ENCODE measurements at places on chromosomes 12 and 14. TPM values are rescaled to one million over a fixed set of nuclear protein-coding genes. Genes with fewer than 3 reads are reported as not detected.

The RAPGEF3 gene
- 11.4 TPM for total RNA-seq

The KRT4 gene
- not detected for total RNA-seq

The SLC7A8 gene
- total RNA-seq: 48.9 TPM

The MGAT4C gene
- total RNA-seq: 1.8 TPM

The DLK1 gene
- total RNA-seq: 219 TPM

The TMPRSS12 gene
- not detected for total RNA-seq

The FOS gene
- total RNA-seq: 14.0 TPM

The LHX5 gene
- 0.73 TPM for total RNA-seq

The EGLN3 gene
- total RNA-seq: 13.0 TPM

The FGF6 gene
- not detected for total RNA-seq

The TBX3 gene
- 88.1 TPM for total RNA-seq

The SLC38A4 gene
- total RNA-seq: not detected

DNA sequence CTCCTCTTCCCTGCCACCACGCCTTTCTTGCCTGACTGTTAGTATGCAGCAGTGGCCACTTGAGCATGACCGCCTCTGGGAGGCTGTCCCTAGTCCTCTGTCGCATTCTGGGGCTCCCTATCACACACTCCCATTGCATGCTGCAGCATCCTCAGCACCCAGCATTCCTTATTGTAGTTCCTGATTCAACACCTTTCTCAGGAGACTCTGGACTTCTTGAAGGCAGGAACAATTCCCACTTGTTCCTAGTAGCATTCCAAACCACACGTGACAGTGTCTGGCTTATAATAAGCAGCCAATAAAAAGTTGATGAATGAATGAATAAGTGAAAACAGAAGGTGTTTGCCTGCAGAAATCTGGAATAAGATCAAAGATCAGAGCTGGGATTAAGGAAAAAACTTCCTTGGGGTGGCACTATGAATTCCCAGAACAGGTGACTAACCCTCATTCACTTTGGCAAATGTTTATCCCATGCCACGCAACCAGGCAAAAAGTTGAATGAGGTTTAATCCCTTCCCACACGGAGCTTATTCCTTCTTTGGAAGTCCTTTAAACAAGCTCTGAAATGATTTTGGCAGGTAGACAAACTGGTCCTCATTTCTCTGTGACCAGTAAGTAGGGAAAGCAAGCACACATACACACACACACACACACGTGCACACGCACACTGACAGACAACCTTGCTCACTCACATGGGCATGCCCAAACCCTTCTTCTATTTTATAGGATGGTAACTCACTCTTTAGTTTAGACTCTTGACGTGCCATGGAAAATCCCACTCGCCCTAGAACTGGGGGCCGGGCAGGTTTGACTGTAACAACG is 26.5 kb downstream of the NTF3 start:
- H3K4me3 ChIP-seq: no peak overlapping the region
- no peak for DNase-seq
- no peak overlapping the region for H3K27ac ChIP-seq
- H3K36me3 ChIP-seq: no peaks in the 10 kb centered on the region
- H3K27me3 ChIP-seq: no peaks in the 10 kb centered on the region
- no peaks in the 10 kb centered on the region for H3K4me1 ChIP-seq

DNA sequence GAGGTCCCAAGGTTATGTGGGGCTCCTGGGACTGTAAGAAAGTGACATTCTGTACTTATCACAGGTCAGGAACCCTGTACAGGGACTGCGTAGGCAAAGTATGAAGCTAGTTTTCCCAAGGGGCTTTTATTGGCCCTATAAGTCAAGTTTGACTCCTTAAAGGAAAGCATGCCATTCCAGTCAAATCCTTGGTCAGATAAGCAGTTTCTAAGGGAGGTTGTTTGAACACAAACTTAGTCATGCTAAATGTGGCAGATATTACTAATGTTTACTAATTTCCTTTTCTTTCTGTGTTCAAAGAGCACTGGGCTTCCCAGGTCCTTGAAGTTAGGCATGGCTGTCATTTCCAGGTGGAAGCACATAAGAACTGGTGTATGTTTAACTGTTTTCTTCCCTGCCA is 472.4 kb downstream of the ATP23 start:
- no peak overlapping the region for H3K27ac ChIP-seq
- H3K4me1 ChIP-seq: peaks cover 24% of the 10 kb centered on the region
- H3K4me3 ChIP-seq: no peak overlapping the region
- H3K27me3 ChIP-seq: no peaks in the 10 kb centered on the region

GRCh38 chr12:96107236-96107635 is 71.8 kb upstream of the LTA4H start:
- H3K27me3 ChIP-seq: no peaks in the 10 kb centered on the region
- no peak overlapping the region for H3K27ac ChIP-seq
- H3K4me3 ChIP-seq: no peak overlapping the region
- H3K4me1 ChIP-seq: no peaks in the 10 kb centered on the region
- H3K36me3 ChIP-seq: no peaks in the 10 kb centered on the region

DNA sequence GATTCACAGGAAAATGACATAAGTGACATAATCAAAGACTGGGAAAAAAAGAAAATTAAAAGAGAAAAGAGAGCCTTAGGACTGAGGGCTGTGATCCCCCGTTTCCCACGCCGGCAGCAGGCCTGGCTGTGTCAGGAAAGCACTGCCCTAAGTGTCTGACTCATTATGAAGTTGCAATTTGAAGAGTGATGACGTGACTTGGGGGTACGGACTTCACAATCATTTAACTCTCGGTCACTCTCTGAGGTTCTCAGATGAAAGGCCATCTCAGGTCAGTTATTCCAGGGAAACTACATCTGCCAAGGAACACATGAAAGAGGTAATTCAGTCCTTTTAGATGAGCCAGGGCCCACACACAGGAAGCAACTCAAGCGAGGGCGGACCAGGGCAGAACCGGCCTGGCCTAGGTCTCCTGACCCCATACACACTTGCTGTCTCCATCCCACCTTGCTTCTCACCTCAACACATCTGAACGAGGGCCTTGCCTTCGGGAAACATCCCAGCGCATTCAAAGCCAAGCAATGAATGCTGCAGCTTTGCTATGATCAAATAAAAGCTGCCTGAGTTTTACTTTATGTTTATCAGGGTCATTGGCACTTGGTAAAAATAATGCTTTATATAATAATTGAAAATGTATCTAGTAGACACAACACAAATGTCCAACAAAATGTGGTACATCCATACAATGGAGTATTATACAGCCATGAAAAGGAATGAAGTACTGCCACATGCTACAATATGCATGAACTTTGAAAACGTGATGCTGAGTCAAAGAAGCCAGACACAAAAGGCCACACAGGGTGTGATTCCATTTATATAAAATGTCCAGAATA is 2.7 kb downstream of the SSH1 start:
- H3K27me3 ChIP-seq: no peaks in the 10 kb centered on the region
- peak overlapping the region; percentile 99 for H3K4me3 ChIP-seq
- no peak for DNase-seq
- no peak overlapping the region for H3K27ac ChIP-seq
- peaks cover 4% of the 10 kb centered on the region for H3K4me1 ChIP-seq

- no peaks in the 10 kb centered on the region for H3K4me1 ChIP-seq
- H3K4me3 ChIP-seq: no peak overlapping the region
- H3K27ac ChIP-seq: no peak overlapping the region
- peaks cover 11% of the 10 kb centered on the region for H3K27me3 ChIP-seq
Measured at GRCh38 chr14:104868060-104868740, 3.1 kb downstream of the CEP170B start.

GRCh38 chr14:28608443-28608842 is 158.1 kb upstream of the FOXG1 start:
- H3K27me3 ChIP-seq: peaks cover 11% of the 10 kb centered on the region
- no peaks in the 10 kb centered on the region for H3K4me1 ChIP-seq
- H3K4me3 ChIP-seq: no peak overlapping the region
- no peak for DNase-seq
- H3K36me3 ChIP-seq: no peaks in the 10 kb centered on the region
- H3K27ac ChIP-seq: peak overlapping the region; percentile 81

- DNase-seq: no peak
- H3K36me3 ChIP-seq: peaks cover 21% of the 10 kb centered on the region
- no peaks in the 10 kb centered on the region for H3K27me3 ChIP-seq
- peaks cover 6% of the 10 kb centered on the region for H3K4me1 ChIP-seq
- H3K4me3 ChIP-seq: peak overlapping the region; percentile 31
- no peak overlapping the region for H3K27ac ChIP-seq
Measured at GRCh38 chr14:32085845-32086383, 8.8 kb downstream of the ARHGAP5 start.

DNA sequence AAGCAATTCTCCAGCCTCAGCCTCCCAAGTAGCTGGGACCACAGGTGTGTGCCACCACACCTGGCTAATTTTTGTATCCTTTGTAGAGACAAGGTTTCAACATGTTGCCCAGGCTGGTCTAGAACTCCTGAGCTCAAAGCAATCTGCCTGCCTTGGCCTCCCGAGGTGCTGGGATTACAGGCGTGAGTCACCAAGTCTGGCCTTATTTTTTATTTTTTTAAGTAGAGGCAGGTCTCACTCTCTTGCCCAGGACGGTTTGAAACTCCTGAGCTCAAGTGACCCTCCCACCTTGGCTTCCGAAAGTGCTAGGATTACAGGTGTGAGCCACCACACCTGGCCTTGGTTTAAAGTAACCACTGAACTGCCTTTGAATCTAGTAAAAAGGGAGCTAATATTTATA is 56.8 kb downstream of the SPPL3 start:
- no peaks in the 10 kb centered on the region for H3K4me1 ChIP-seq
- no peak overlapping the region for H3K4me3 ChIP-seq
- DNase-seq: no peak
- no peak overlapping the region for H3K27ac ChIP-seq
- no peaks in the 10 kb centered on the region for H3K36me3 ChIP-seq

DNA sequence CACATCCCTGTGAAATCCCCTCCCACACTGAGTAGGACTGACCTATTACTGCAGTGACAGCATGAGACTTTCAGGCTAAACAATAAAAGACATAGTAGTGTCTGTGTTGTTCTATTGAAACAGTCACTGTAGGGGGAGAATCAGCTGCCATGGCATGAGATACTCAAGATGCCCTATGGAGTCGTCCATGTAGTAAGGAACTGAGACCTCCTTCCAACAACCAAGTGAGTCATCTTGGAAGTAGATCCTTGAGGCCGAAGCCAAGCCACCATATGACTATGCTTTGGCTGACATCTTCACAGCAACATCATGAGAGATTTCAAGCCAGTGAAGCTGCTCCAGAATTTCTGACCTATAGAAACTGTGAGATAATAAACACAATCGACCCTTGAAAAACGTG is 12.1 kb upstream of the LRP6 start:
- H3K36me3 ChIP-seq: no peaks in the 10 kb centered on the region
- DNase-seq: no peak
- H3K27me3 ChIP-seq: no peaks in the 10 kb centered on the region

DNA sequence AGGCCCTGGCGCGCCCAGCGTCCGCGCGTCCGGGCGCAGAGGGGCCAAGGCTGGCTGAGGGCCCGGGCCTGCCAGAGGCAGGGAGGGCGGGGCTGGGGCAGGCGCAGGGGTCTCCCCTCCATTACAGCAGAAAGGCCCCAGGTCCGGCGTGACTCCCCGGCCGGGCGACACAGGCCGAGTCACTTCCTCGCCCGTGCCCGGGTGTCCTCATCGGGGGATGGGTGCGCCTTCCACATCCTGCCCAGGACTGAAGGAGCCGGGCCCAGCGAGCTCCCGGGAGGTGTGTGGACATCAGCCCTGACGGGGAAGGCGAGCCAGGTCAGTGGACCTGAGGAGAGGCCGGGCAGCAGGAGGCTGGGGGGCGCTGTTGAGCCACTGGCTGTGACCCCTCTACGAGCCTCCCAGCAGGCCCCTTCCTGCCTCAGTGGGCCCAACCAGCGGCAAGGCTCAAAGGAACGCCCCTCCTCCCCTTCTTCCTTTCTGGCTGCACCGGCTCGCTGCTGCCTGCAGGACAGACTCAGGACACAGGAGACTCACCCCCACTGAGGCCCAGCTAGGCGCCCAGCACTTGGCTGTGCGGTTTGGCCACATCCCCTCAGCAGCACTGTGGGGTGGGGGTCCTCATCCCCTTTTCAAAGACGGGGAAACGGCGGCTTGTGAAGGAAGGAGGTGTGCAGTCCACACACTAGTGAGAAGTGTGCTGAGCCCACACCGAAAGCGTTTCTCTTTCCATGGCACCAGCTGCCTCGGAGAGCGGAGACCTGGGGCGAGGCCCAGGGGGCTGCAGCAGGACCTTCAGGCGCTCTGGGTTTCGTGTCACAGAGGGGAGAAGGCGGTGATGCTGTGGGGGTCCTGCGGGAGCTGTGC is 606 bp downstream of the TNFAIP2 start:
- H3K27ac ChIP-seq: peak overlapping the region; percentile 38
- H3K4me1 ChIP-seq: no peaks in the 10 kb centered on the region
- H3K27me3 ChIP-seq: no peaks in the 10 kb centered on the region
- peak; percentile 85 for DNase-seq
- no peaks in the 10 kb centered on the region for H3K36me3 ChIP-seq
- no peak overlapping the region for H3K4me3 ChIP-seq

GRCh38 chr12:102305486-102305885 is 107.9 kb upstream of the PMCH start:
- H3K27me3 ChIP-seq: no peaks in the 10 kb centered on the region
- no peak overlapping the region for H3K27ac ChIP-seq
- H3K4me1 ChIP-seq: no peaks in the 10 kb centered on the region
- no peak for DNase-seq
- H3K4me3 ChIP-seq: no peak overlapping the region

- H3K36me3 ChIP-seq: no peaks in the 10 kb centered on the region
- no peak overlapping the region for H3K27ac ChIP-seq
- H3K4me3 ChIP-seq: no peak overlapping the region
- H3K4me1 ChIP-seq: no peaks in the 10 kb centered on the region
- no peaks in the 10 kb centered on the region for H3K27me3 ChIP-seq
Measured at GRCh38 chr14:61545726-61546455, 149.4 kb upstream of the HIF1A start.

DNA sequence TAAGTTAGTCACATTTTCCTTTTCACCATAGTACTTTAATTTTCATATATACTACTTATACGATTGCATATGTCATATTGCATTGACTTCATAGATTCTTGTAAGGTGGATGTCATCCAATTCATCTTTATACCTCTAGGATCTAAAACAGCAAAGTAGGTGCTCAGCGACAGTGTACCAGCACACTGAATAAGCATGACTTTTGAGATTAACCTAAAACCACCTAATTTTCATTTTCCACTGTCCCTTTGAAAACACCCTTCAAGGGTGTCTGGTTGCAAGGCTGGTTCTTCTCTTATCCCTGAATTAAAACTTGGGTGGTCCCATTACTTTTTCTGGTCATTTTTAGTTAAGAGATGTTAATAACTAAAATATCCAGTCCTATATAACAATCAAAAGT is 4.4 kb downstream of the GPR19 start:
- H3K36me3 ChIP-seq: no peaks in the 10 kb centered on the region
- H3K27ac ChIP-seq: no peak overlapping the region
- peaks cover 18% of the 10 kb centered on the region for H3K4me1 ChIP-seq
- H3K4me3 ChIP-seq: peak overlapping the region; percentile 10

GRCh38 chr12:49496417-49497360 is 42.1 kb upstream of the KCNH3 start:
- DNase-seq: no peak
- H3K4me1 ChIP-seq: no peaks in the 10 kb centered on the region
- H3K4me3 ChIP-seq: no peak overlapping the region
- H3K27ac ChIP-seq: no peak overlapping the region
- peaks cover 60% of the 10 kb centered on the region for H3K36me3 ChIP-seq

Data from endodermal cell (in vitro differentiated cells).